ENCODE measurements at places on chromosomes 1 and 21.

- DNase-seq, result no peak
Measured at GRCh38 chr1:197462539-197462938, 194.5 kb downstream of the CRB1 start.

GRCh38 chr1:50742523-50742922 lies 217.5 kb downstream of the FAF1 start:
- DNase-seq, result no peak

DNA sequence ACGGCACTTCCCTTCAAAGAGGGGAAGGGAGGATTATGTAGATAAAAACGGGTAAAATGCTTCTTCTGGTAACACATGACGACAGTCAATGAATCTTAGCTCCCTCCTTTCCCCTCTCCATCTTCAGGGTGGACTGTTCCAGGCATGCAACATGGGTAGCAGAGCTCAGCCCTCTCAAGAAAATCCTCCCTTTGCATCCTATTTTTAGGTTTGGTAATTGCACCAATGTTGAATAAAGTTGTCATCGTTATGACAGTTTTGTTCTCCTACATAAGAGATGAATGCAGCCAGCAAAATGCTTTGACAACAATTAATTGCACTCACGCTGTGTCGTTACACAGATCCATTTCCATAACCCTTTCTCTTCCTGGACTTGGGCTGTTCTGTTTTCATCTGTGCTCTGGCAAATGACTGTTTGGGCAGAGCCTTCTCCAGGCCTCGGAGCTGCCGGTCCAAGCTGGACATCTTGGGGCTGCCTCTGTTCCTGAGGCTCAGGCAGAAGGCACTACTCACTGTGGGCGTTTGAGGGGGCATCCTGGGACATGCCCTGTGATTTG lies 127.6 kb downstream of the CNIH3 start:
- no peak for DNase-seq

DNA sequence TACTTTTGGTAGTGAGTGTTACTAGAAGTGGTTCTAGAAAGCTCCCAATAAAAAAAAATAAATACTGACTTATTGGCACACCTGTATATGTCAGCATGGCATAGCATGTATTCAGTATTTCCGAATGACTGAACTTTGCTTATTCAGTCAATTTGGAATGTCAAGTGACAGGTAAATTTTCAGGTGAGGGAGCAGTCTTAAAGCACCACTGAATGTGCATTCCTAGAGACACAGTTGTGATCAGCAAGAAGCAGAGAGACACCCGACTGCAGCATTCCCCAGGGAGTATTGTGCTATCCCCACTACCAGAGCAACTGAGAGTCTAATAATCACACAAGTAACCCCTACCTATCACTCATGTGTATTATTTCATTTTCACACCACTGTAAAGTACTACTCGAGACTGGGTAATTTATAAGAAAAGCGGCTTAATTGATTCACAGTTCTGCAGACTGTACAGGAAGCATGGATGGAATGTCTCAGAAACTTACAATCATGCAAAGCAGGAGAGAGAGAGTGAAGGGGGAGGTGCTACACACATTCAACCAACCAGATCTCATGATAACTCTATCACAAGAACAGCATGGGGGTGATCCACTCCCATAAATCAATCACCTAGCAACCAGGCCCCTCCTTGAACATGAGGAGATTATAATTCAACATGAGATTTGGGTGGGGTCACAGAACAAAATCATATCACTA lies 201.5 kb downstream of the TBX15 start:
- no peak for DNase-seq

GRCh38 chr21:27545754-27546349 lies 579.0 kb upstream of the ADAMTS5 start:
- DNase-seq, result no peak

DNA sequence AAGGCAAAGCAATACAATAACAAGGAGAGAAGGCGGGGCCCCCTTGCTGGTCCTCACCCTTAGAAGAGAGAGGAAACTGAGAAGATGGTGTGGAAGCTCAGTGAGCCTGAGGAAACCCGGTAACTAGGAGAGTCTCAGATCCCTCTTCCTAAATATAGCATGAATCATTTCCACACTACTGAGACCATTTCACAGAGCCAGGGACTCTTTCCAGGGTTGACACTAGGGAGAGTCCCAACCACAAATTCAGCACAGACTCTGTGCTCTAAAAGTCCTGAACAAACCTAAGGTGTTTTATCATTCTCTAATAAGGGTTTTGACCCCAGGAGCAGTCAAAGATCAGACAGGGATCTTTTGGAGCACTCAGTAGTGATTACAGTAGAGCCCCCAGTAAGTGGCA lies 647.7 kb downstream of the KCNT2 start:
- no peak for DNase-seq

- DNase-seq, result no peak
Measured at GRCh38 chr1:154334079-154335024, 9.0 kb downstream of the ATP8B2 start.

- no peak for DNase-seq
Measured at GRCh38 chr1:24591781-24592180, 35.9 kb downstream of the NCMAP start.

DNA sequence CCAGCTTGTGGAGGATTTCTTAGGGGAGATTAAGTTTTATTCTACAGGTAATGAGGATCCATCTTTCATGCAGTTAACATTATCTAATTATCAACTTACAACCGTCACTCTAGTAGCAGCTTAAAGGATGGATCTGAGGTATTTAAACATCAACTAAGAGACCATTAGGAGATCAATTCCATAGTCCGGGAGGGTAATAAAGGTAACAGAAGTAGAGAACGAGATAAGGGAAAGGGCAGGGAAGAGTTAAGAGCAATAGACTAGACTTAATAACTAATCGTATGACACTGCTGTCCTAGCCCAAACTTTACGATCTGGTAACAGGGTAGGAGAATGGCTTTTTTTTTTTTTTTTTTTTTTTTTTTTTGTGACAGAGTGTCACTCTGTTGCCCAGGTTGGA lies 19.5 kb upstream of the CCDC17 start:
- no peak for DNase-seq

- DNase-seq, result no peak
Measured at GRCh38 chr1:111956155-111956771, 33.2 kb downstream of the KCND3 start.

GRCh38 chr1:173417563-173417962 lies 59.6 kb upstream of the PRDX6 start:
- DNase-seq, result no peak

DNA sequence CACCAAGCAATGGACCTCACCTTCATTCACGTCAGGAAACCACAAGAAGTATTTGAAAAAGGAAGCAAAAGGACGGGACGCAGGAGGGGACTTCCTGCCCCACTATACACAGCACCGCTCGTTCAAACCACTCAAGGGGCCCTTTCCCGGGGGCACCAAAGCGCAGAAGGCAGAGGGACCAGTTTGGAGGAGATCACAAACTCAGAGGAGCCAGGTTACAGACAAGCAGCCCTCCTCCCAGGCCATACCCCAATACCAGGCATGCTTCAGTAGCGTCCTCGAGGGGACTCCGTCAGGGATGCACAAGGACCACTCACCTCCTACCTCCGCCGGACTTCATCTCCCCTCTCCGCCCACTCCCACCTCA lies 685 bp downstream of the CRTC2 start:
- peak; percentile 14 for DNase-seq

- no peak for DNase-seq
Measured at GRCh38 chr1:101317590-101317989, 80.8 kb downstream of the S1PR1 start.

DNA sequence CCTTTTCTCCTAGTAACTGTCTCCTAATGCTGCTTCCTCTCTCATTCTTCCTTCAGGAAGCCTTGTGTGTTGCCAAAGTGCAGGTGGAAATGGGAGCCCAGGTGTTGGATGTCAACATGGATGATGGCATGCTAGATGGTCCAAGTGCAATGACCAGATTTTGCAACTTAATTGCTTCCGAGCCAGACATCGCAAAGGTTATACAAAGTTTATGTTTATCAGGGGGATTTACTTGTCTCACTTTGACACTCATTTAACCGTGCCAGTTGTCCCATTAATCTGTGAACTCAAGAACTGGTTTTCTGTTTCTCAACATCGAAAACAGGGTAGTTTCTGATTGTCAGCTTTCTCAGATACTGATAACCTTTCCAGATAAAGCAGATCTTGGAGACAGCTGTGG lies 40.4 kb downstream of the MTR start:
- no peak for DNase-seq

All from cardiac fibroblast (primary cell).